ENCODE measurements at places on chromosomes 2 and 18. TPM values are rescaled to one million over a fixed set of nuclear protein-coding genes. Genes with fewer than 3 reads are reported as not detected.

Gene RGPD3
- total RNA-seq: 0.03 TPM

GRCh38 chr18:8946066-8946838, 156.2 kb upstream of the NDUFV2 start:
- peak; percentile 42 for DNase-seq

Gene C2orf72
- total RNA-seq: 12.8 TPM

Gene AMER3
- not detected for total RNA-seq

Data from Caki2 (cell line).